ENCODE measurements at places on chromosomes 6 and 20. TPM values are rescaled to one million over a fixed set of nuclear protein-coding genes. Genes with fewer than 3 reads are reported as not detected.

GRCh38 chr6:64290867-64291266 is 655.3 kb downstream of the PHF3 start:
- no peak for DNase-seq

DNA sequence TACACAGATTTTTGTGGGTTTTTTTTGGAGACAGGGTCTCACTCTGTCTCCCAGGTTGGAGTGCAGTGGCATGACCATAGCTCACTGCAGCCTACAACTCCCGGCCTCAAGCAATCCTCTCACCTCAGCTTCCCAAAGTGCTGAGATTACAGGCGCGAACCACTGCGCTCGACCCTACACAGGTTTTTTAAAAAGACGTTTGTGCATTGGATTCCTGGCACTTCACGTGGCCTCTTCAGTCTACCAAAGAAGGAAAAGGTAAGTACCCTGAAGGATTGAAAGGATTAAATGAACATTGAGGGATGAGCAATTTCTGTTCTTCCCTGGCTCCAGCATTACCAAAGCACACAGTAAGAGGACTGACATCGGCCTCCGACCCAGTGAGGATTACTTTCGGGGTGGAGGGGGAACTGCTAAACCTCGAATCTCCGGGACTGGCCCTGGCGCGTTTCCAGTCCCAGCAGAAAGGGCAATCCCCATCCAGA is 556 bp upstream of the YWHAB start:
- no peak for DNase-seq

- DNase-seq: no peak
These were observed 56.9 kb downstream of the LY86 start for GRCh38 chr6:6645261-6645917.

GRCh38 chr6:91080871-91081270 is 494.0 kb upstream of the MAP3K7 start:
- DNase-seq: no peak

Gene MBOAT1
- total RNA-seq: 11.8 TPM

Gene PDE7B
- 0.93 TPM for total RNA-seq

GRCh38 chr6:22657352-22657980 is 88.1 kb downstream of the HDGFL1 start:
- DNase-seq: no peak

GRCh38 chr6:168355716-168356522 is 36.3 kb upstream of the DACT2 start:
- no peak for DNase-seq

DNA sequence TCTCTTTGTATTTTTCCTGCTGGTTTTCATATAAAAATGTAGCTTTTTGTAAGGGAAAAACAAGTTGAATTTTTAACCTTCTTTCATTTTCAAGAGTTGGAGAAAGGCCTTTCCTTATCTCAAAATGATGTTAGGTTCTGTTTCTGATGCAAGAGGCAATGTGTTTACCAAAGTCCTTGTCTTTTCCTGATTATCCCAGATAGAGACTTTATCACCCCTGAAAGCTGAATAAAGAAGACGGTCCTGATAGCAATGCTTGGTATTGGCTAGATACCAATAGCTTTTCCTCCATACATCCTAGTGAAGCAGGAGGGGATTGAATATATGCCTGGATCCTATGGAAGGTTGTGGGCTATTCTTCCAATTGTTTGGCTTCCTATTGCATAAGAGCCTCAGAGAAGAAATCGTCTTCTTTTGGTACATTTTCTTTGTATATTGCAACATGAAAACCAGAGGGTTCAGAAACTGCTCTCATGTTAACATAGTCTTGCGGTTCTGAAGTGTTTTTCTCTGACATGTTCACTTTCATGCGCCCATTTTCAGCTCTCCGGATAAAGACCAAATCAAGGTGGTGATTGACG is 5.5 kb downstream of the PNLDC1 start:
- no peak for DNase-seq

Gene SLCO4A1
- 44.4 TPM for total RNA-seq

DNA sequence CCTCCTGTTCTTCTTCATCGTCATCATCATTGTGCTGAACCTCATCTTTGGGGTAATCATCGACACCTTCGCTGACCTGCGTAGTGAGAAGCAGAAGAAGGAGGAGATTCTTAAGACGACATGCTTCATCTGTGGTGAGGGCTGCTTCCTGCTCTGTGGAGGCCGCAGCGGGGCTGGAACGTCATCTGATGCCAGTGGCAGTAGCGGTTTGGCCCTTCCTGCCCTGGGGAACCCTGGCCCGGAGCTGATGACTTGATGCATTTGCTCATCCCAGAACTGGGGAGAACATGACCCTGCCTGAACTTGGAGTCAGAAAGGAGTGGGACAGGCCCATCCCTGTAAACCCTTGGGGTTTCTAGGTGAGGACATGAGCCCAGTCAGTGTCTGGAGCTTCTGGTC is 18.7 kb downstream of the UQCC2 start:
- DNase-seq: peak; percentile 90

Gene TRAPPC3L
- not detected for total RNA-seq

DNA sequence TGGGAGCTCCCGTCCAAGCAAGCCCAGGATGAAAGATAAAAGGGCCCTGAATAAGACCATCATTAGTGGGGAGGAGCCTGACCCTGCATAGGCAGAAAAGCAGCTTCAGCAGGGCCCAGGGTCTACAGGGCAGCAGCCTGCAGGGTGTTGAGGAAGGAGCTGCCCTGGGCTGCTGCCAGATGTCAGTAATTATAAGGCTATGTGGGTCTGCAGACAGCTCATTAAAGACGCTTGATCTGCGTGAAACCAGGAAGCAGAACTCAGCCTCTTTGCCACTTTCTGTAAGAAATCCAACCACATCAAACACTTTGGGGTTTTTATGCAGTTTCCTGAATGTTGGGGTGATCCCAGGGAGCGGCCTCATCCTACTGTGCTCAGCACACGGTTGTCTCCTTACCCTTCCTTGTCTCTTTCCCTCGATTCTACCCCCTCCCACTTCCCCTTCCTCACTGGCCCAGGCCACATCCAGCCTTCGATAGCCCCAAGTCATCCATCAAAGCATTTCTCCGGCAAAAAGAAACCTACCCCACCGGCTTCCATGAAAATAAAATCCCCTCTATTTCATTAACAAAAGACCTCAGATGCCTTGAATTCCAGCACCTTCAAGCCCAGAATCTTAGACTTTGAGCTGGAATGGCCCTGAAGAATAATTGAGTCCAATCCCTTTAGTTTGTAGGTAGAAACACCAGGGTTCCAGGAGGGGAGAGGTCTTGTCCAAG is 1.0 kb upstream of the TGM6 start:
- DNase-seq: no peak

GRCh38 chr6:110125361-110125760 is 54.1 kb downstream of the WASF1 start:
- DNase-seq: no peak

DNA sequence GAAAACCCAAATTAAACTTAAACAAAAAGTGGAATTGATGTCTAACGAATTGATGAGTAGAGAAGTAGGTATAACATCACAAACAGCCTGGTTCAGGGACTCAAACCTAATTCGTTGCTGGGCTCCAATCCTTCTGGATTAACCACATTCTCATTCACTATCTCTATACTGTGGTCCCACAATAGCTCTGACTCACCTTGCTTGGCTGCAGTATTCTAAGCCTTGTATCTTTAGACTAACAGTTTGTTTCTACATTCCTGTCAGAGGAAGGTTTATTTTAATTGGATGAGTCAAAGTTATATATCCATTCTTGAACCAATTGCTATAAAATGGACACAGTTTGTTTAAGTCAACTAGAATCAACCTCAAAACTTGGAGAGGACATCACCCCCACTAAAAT is 530.5 kb upstream of the PTCHD4 start:
- DNase-seq: no peak

Data from activated naive CD4-positive, alpha-beta T cell treated with anti-CD3 and anti-CD28 coated beads, Interleukin-2, amount 50 U/mL, for 72 hours (primary cell).